ENCODE measurements at places on chromosomes 4 and X. TPM values are rescaled to one million over a fixed set of nuclear protein-coding genes. Genes with fewer than 3 reads are reported as not detected.

DNA sequence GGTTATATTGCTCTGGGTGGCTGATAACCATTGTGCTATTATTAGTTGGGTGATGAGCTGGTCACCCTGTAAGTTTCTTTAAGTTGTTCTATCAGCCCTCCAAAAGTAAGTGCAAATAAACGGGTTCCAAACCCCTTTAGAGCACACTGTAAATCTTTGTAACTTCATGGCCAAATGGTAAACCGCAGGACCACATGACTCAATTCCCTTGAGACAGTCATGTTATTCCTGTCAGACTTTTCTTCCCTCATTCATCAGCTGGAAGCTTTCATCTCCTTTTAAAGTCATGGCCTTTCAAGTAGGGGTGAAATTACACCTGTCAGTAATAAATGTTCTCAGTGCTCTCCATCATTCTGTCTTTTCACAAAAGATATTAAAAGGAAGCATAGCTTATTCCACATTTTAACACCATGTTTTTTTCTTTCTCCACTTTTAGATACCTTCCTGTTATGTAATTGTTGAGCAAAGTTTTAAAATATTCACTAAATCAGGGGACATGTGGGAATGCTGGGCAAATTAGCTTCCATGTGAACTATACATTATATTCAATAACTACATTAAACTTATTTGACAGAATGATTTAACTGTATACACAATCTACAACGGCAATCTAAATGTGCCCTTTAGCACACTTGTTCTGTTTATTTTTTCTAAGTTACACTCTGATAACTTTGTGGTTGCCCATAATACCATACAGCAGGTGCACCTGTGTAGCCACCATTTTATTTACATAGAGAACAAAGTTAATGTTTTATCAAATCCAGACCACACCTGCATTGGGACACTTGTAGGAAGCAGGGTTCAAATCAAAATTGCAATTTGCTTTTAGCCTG lies 275.5 kb downstream of the CFAP299 start:
- peak; percentile 42 for DNase-seq

GPR50 gene
- not detected for total RNA-seq

DNA sequence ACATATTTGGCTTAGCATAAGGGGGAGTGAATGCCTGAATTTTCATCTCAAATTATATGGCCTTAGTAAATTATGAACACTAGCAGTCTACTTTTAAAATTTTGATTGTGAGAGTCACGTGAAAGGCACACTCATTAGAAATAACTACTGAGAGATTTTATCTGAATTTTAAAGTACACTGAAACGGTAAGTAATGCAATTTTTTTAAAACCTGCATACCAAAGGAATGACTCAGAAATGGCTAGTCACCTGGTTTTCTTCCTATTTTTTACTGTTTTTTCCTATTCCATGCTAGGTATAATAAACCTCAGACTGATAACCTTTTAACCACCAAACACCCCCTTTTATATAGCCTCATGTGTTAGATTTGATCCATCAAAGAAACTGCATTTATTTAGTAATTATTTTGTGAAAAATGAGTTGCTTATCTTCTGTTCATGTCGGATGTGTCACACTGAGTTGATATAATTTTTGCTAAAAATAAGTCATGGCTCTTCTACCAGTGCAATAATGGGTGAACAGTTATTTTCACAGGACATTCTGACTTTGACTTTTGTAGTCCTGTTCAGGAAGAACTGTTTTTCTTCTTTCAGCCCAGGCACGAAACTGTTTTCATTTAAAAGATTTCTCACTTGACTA lies 40.4 kb downstream of the CPEB2 start:
- DNase-seq = peak; percentile 64

FANCB gene
- total RNA-seq = 15.2 TPM

GRCh38 chrX:9500584-9500983 lies 35.7 kb downstream of the TBL1X start:
- no peak for DNase-seq

Measured in A172 (cell line).